ENCODE measurements at places on chromosomes 13 and 19.
A peak's percentile ranks its signal among the peaks of the same experiment; 100 is the strongest.

DNA sequence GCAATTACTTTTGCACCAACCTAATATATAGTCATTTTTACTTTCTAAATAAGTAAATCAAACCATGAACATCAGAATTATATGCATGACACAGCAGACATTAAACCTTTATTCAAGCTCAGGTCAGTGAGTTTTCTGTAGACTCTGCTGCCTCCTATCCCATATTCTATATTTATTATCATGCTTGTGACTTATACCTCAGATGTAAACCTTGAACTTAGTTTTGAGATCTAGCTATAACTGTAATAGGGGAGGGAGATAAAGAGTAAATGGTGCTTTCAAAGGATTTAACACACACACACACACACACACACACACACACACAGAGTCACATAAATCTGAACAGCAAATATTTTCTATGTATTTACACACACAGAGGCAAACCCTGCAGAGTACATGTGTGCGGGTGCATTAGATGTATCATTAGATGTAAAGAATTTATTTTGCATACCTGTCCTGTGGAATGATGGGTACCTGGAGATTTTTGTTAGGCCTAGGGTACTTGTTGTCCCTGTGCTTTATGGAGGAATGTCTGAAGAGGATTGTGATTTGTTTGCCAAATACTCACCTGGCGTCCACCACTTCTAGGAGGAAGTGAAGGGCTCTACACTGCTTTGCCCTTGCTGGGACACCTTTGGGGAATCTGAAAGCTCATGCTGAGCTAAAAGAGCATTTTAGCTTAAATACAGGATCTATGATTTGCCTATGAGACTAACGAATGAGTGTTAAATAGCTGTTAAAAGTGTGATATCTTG lies 521.9 kb downstream of the KLF5 start:
- no peak for DNase-seq

DNA sequence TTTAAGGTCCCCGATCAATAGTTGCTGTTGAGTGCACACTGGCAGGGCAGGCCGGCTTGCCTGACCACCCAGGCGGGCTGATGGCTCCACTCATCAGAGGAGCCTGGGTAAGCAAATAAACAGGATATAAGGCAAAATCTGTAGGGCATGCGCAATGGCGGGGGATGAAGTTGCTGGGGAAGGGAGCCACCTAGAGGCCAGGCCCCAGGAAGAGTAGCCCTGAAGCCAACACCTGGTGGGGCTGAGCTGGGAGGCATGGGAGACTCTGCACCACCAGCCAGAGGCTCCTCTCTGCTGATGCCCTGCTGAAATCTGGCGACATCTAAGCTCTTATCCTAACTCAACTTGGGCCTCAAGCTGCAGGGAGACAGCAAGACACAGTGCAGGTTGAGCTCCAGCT lies 324.3 kb downstream of the ZNF536 start:
- DNase-seq = no peak

DNA sequence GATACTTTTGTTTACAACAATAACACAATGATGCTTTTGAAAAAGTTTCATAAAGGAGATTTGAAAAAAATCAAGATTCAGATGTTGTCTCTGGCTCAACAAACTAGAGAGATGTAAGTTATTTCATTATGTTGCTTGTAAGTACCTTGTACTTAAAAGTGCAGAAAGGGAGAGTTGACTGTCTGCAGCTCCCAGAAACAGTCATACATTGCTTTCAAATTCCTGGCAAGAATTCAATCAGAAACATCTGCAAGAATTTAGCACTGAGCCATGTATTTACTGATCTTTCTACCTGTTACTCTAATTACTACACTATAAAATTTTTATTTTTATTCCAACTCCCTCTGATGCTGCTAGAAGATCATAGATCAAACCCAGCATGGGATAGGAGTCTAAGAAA lies 1261.3 kb upstream of the SPRY2 start:
- no peak for DNase-seq

DNA sequence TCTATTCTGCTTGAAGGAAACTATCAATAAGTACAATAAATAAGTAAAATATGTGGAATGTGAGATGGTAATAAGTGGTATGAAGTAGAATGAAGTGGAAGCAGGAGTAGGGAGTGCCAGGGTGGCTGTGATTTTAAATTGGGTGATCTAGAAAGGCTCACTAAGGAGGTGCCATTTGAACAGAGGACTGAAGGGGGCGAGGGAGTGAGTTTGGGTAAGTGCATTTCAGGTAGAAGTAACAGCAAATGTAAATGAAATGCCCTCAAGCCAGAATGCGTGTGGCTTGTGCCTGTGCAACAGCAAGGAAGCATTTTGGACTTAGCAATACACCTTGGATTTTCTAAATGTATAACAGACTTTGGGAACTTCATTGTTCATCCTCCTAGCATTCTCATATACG lies 77.1 kb downstream of the CCNA1 start:
- no peak for DNase-seq

DNA sequence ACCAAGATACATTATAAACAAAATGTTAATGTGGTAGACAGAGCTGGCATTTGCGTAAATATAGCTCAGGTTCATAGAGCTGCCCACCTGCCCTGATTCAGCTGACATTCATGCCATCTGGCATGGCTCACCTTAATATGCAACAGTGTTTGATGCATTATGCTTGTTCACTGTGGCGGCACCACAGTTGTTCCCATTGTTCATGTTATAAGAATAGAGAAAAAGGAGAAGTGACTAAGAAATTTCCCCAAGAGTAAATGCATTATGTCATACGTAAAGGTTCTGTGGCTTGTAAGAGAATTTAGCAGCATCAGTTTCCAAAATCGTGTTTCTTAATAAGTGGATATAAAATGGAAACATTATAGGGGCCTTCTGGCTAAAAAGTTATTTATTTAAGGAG lies 4.5 kb downstream of the CCNA1 start:
- DNase-seq = no peak

- no peak for DNase-seq
Observed at GRCh38 chr13:41954226-41954625, 6.7 kb downstream of the VWA8 start.

- DNase-seq = no peak
Observed at GRCh38 chr19:41705393-41706174, 2.8 kb upstream of the CEACAM5 start.

DNA sequence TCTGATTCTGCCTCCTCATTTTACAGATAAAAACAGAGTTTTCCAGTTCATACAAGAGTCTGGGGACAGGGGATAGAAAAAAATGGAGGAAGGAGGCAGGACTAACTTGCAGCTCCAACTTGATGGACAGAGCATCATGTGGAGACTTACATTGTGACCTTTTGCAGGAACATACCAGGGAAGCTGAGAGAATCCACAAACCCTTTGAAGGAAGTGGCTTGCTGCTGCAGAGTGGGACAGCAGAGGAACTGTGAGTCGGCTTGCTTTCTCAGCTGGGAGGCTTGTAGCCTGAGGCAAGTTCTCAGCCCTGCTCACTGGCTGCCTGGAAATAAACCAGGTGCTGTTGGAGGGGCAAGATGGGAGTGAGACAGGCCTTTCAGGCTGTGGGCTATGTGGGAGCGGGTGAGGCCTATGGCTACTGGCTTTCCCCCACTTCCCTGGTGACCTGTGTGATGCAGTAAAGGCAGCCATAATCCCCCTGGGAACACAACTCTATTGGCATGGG lies 614.4 kb downstream of the KCTD12 start:
- DNase-seq = no peak

- no peak for DNase-seq
Observed at GRCh38 chr19:38733493-38734175, 10.6 kb downstream of the CAPN12 start.

GRCh38 chr19:42284591-42285341 lies 15.7 kb downstream of the CIC start:
- DNase-seq = peak; percentile 8

- DNase-seq = peak; percentile 88
Observed at GRCh38 chr19:46471116-46471733, at the start of gene PNMA8A. PNMA8A (minus strand) TSS chr19:46471563; CDS start chr19:46471035, 528 bp downstream.

- no peak for DNase-seq
Observed at GRCh38 chr13:93872376-93872775, 607.1 kb downstream of the DCT start.

DNA sequence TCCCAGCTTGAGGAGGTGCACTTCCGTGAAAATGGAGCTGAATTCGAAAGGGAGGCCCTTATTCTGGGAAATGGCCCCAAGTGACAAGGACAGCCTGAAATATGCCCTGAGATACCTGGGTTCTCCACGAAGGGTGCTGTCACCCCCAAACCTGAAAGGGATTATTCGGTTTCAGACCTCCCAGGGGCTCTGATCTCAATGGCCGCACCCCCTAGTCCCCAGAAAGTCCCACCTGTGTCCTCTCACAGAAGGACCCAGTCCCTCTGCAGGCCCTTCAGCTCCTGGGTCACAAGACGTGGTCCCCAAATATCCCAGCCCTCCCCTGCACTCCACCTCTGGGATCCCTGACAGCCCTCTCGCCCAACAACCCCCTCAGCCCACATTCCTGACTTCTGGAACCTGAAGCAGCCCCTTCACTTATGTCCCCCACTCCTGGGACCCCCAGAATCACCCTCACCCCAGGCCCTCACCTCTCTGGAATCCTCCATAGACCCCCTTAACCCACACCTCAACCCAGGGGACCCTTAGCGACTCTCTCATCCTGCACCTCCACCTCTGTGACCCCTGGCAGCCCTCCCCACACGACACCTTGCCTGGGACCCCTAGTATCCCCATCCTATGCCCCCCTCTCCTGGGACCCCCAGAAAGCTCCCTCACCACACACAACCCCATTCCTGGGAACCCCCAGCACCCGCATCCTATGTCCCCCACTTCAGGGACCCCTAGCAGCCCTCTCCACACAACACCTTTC lies 606 bp downstream of the SYNGR4 start:
- no peak for DNase-seq

- DNase-seq = no peak
Observed at GRCh38 chr19:46975925-46976782, 43.5 kb upstream of the NPAS1 start.

GRCh38 chr13:93758575-93758974 lies 532.0 kb downstream of the GPC6 start:
- no peak for DNase-seq

DNA sequence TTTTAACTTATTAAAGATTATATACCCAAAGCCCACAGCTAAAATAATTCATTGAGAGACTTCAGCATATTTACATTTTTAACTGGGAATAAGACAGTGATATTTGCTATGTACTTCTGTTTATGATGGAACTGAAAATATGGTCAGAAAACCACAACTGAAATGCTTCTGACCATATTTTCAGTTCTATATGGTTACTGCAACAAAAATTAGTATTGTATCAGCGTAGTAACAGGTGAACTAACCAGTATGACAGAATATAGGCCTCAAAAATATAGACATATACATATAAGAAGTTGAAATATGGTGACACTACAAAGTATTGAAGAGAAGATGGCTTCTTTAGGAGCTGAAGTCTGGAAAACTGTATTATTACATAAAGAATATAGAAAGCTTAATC lies 857.4 kb downstream of the OLFM4 start:
- no peak for DNase-seq

GRCh38 chr19:35729763-35730162 lies 12.0 kb downstream of the KMT2B start:
- DNase-seq = no peak

GRCh38 chr19:27774827-27775226 lies 1438.1 kb downstream of the UQCRFS1 start:
- DNase-seq = no peak

DNA sequence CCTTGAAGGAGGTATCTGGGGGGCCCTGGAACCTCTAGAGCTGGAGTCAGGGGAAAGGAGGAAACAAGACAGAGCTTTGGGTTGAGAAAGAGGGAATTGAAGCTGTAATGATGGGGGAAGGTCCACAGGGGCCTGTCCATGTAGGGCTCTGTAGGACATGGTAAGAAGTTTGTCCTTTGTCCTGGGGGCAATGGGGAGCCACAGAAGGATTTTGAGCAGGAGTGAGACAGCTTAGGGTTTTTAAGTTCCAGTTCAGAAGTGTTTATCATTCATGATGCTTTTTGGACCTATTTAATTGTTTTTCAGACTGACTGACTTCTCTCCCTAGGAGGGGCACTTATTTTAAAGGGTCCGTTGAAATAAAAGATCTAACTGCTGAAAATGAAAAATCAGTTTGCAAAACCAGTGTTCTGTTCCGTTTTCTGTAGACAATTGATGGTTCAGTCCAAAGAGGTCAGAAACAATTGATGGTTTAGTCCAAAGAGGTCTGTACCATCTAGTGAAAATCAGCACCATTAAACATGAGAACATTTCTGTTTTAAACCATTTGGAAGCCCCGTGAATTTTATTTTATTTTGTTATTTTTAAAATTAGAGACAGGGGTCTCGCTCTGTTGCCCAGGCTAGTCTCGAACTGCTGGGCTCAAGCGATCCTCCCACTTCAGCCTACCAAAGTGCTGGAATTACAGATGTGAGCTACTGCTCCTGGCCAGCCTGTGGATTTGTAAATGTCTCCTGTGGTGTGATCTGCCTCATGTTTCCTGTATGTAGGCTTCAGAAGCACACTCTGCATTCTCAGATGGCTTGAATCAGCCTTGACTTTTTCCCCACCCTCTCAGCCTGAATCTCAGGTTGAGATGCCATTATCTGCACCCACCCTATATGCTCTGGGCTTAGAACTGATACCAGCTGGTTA lies 8.4 kb downstream of the PLD3 start:
- no peak for DNase-seq

- no peak for DNase-seq
Observed at GRCh38 chr13:33793726-33794125, 24.2 kb upstream of the RFC3 start.

DNA sequence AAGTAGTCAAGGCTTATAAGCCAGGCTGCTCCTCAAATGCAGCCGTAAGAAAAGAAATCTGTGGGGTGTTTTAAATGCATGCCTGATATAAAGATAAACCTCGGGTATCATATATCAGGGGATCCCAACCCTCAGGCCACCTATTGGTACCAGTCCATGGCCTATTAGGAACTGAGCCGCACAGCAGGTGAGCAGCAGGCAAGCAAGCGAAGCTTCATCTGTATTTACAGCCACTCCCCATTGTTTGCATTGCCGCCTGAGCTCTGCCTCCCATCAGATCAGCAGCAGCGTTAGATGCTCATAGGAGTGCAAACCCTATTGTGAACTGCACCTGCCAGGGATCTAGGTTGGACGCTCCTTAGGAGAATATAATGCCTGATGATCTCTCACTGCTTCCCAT lies 233.5 kb upstream of the SERP2 start:
- DNase-seq = peak; percentile 91

GRCh38 chr19:38213911-38214625 lies 10.0 kb downstream of the DPF1 start:
- no peak for DNase-seq

DNA sequence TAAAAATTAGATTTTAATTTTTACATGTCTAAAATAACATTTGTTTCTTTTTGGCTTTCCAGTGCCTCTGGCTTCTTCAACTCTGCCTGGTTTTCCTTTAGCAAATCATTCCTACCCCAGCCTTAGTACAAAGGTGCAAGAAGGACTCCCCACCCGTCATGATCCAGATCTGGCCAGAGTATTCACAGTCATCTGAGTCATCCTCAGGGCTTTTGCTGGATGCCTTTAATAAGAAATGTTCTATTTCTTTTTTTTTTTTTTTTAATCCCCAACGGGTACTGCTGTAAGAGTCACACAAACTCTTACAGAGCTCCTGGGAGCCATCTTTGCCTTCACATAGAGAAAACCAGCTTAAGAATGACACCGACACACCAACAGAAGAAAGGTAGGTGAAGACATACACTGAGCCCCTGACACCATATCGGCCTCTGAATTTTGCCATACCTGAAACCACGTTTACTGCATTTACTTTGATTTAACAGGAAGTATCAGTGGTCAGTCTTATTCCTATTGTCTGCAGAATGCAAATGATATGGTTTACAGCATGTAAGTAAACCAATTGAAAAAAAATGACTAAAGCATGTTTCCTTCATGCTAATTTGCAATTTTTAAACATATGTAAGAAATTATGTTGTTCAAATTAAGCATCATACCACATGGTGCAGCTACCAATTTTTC lies 184.4 kb downstream of the NALCN start:
- no peak for DNase-seq

- DNase-seq = no peak
Observed at GRCh38 chr19:13100031-13100588, 2.5 kb downstream of the LYL1 start.

Measured in NCI-H1092 treated with DMSO at 0.1 percent for 48 hours (cell line).